ENCODE measurements at places on chromosomes 13 and 19. TPM values are rescaled to one million over a fixed set of nuclear protein-coding genes. Genes with fewer than 3 reads are reported as not detected.

Gene SBK2
- 0.87 TPM for total RNA-seq

Gene LENG9
- 5.8 TPM for total RNA-seq

Gene IZUMO2
- 18.0 TPM for total RNA-seq

Gene SOX21
- total RNA-seq: 0.71 TPM

Gene ZNF615
- total RNA-seq: 10.3 TPM

Gene CNFN
- total RNA-seq: 1.9 TPM

- peak overlapping the region; percentile 6 for H3K4me3 ChIP-seq
- H3K4me1 ChIP-seq: peaks cover 3% of the 10 kb centered on the region
- H3K36me3 ChIP-seq: no peaks in the 10 kb centered on the region
- no peaks in the 10 kb centered on the region for H3K27me3 ChIP-seq
- no peak overlapping the region for H3K27ac ChIP-seq
Measured at GRCh38 chr13:95404141-95404882, 103.1 kb upstream of the ABCC4 start.

- DNase-seq: no peak
- H3K4me1 ChIP-seq: no peaks in the 10 kb centered on the region
- no peak overlapping the region for H3K27ac ChIP-seq
- H3K36me3 ChIP-seq: no peaks in the 10 kb centered on the region
- H3K4me3 ChIP-seq: no peak overlapping the region
Measured at GRCh38 chr13:42153199-42154113, 105.0 kb downstream of the DGKH start.

GRCh38 chr13:106596275-106596937, 28.5 kb upstream of the ARGLU1 start:
- H3K27ac ChIP-seq: no peak overlapping the region
- no peaks in the 10 kb centered on the region for H3K27me3 ChIP-seq
- H3K4me3 ChIP-seq: no peak overlapping the region
- no peaks in the 10 kb centered on the region for H3K4me1 ChIP-seq

DNA sequence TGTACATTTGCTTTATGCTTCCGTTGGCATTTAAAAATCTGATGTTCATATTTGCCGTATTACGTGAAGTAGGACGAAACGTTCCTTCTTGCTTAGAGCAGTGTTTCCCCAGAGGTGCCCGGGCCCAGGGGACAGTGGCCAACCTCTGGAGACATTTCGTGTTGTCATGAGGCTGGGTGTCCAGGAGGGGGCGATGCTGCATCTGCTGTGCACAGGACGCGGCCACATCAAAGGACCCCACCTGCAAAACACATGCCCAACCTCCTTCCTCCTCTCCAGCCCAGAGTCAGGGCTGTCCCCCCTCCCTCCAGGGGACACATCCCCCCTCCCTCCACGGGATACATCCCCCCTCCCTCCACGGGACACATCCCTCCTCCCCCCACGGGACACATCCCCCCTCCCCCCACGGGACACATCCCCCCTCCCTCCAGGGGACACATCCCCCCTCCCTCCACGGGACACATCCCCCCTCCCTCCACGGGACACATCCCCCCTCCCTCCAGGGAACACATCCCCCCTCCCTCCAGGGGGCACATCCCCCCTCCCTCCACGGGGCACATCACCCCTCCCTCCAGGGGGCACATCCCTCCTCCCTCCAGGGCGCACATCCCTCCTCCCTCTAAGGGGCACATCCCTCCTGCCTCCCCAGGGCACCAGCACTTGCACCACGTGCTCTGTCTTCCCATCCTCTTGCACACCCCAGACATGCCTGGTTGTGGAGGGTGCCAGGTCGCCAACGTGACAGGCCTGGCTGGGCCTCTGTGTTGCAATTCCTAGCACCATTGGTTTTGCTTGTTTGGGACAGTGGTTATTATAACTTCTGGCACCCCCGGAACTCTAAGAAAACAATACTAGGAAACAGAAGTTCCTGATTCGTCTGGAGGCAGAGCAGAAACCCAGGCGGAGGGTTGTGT, 46.7 kb downstream of the GAS6 start:
- no peaks in the 10 kb centered on the region for H3K27me3 ChIP-seq
- H3K36me3 ChIP-seq: no peaks in the 10 kb centered on the region
- no peak overlapping the region for H3K4me3 ChIP-seq
- H3K27ac ChIP-seq: peak overlapping the region; percentile 36

GRCh38 chr19:14536926-14537692, 7.7 kb downstream of the TECR start:
- H3K27me3 ChIP-seq: no peaks in the 10 kb centered on the region
- peak; percentile 80 for DNase-seq

DNA sequence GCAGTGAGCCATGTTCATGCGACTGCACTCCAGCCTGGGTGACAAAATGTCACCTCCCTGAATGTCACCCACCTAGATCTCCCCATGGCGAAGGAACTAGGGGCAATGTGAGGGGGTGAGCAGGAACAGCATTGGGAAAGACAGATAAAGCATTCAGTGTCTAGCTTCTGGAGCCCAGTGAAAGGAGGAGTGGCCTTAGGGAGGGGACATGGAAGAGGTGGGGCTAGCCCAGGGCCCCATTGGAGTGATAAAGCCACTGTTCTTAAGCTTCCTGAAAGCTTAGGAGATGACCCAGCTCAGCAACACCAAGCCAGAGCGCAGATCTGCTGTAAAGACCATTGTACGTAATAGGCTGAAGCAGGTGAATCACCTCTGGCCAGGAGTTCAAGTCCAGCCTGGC, 13.0 kb upstream of the KCNN1 start:
- DNase-seq: no peak
- peaks cover 38% of the 10 kb centered on the region for H3K4me1 ChIP-seq
- H3K36me3 ChIP-seq: no peaks in the 10 kb centered on the region
- H3K27ac ChIP-seq: no peak overlapping the region
- no peak overlapping the region for H3K4me3 ChIP-seq
- H3K27me3 ChIP-seq: no peaks in the 10 kb centered on the region

- peaks cover 12% of the 10 kb centered on the region for H3K4me1 ChIP-seq
- no peak for DNase-seq
- no peaks in the 10 kb centered on the region for H3K27me3 ChIP-seq
- H3K36me3 ChIP-seq: no peaks in the 10 kb centered on the region
Measured at GRCh38 chr19:45162608-45163143, 1.9 kb upstream of the NKPD1 start.

DNA sequence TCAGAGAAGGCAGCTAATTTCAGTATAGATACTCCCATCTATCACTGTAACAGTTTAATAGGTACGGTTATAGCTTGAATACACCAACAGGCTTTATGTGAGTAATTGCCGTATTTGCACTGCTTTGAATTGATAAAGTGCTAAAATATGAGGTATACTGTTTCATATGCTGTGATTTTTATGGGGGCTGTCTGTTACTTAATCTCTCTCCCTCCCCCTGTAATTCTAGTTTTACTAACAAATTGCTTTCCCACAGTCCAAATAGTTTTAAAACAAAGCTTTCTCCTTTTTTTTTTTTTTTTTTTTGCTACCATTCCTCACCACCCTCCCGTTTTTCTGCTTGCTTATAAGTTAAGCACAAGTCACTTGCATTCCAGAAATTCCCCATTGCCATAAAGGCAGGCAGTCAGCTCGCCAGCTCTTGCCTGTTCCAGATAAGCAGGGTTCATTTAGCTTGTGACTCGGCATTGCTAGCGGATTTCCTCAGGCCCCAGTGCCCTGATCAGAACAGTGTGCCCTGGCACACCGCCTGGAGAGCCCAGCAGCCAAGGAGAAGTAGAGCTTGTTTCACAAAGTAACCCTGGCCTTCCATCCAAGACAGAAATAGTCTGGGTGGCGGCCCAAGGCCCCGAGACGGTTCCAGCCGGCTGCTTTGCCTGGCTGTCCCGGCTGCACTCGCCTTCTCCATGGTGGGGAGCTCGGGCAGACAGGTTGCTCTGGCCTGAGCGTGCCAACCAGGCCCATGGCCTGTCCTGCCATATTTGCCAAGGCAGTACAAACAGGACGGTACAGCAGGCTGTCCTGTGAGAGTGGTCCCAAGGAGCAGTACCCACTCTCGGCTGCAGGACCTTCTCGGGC, 43.5 kb upstream of the NPAS1 start:
- peaks cover 59% of the 10 kb centered on the region for H3K4me1 ChIP-seq
- peak; percentile 96 for DNase-seq
- H3K4me3 ChIP-seq: no peak overlapping the region
- H3K27ac ChIP-seq: peak overlapping the region; percentile 87
- H3K36me3 ChIP-seq: no peaks in the 10 kb centered on the region

DNA sequence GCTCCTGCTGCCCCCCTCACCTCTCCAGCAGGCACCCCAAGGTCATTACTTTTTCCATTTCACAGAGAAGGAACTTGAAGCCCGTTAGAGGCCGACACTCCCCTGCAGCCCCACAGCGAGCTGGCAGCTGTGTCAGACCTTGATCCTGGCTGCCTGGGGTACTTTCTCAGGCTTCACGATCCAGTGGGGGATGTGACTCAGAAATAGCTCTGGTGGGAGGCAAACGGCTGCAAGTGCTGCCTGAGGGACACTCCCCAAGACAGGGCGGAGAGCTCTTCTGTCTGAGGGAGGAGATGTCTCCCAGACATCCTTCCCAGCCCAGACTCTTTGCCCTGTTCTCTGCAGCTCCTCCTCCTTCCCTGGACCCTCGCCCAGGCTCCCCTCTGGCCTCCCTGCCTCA, 4.8 kb downstream of the TSKS start:
- H3K27me3 ChIP-seq: no peaks in the 10 kb centered on the region
- peaks cover 26% of the 10 kb centered on the region for H3K4me1 ChIP-seq
- H3K27ac ChIP-seq: peak overlapping the region; percentile 60
- no peaks in the 10 kb centered on the region for H3K36me3 ChIP-seq
- no peak overlapping the region for H3K4me3 ChIP-seq

GRCh38 chr19:36046443-36047050, 7.5 kb downstream of the THAP8 start:
- no peaks in the 10 kb centered on the region for H3K36me3 ChIP-seq
- DNase-seq: no peak
- H3K4me3 ChIP-seq: no peak overlapping the region
- no peaks in the 10 kb centered on the region for H3K27me3 ChIP-seq
- peaks cover 7% of the 10 kb centered on the region for H3K4me1 ChIP-seq
